ENCODE measurements at places on chromosomes 7 and 10.

DNA sequence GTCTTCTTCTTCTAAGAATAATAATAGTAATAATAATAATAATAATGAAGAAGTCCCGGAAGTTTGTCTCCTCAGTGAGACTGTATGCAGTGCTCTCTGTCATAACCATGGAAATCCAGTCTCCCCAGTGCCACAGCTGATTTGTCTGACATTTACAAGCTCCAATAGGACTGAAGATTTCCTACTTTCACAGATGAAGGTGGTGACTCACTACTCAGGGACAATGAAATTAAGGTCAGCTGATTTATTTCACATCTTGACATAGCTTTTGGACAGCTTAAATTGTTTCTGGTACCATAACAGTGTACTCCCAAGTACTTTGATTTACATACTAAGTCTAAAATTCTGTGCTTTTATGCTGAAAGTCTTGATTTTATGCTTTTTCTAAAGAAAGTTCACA is 6.9 kb downstream of the CELF2 start:
- DNase-seq: no peak

GRCh38 chr10:95508730-95509129 is 52.4 kb downstream of the SORBS1 start:
- DNase-seq: no peak

GRCh38 chr7:18638594-18639452 is 143.3 kb downstream of the HDAC9 start:
- DNase-seq: no peak

- DNase-seq: no peak
Measured at GRCh38 chr7:85186083-85186520, 754 bp downstream of the SEMA3D start.

- DNase-seq: no peak
Measured at GRCh38 chr7:134832367-134832766, 52.9 kb downstream of the CALD1 start.

DNA sequence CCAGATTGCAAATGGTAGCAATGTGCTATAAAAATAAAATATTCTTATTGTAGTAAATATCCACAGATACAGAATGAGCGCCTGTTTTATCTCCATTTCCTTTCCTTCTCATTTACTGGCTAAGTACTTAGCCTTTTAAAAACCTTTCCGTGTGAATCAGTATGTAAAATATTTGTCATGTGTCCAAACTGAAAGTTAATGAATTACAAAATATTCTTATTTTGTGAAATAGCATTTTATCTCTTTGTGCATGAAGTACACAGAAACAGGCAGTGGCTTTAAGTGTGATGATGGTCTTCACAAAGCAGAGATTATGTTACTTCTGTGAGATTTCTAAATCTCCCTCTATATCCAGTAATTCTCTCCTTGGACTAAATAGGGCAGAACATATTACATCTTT is 56.7 kb upstream of the KIAA1217 start:
- no peak for DNase-seq

GRCh38 chr10:24541239-24541753 is 182.4 kb downstream of the ARHGAP21 start:
- DNase-seq: no peak

GRCh38 chr7:561631-562373 is 42.2 kb upstream of the PDGFA start:
- DNase-seq: no peak

GRCh38 chr7:41503438-41503837 is 199.5 kb downstream of the INHBA start:
- DNase-seq: no peak

- no peak for DNase-seq
Measured at GRCh38 chr10:16700331-16700730, 116.9 kb downstream of the RSU1 start.

DNA sequence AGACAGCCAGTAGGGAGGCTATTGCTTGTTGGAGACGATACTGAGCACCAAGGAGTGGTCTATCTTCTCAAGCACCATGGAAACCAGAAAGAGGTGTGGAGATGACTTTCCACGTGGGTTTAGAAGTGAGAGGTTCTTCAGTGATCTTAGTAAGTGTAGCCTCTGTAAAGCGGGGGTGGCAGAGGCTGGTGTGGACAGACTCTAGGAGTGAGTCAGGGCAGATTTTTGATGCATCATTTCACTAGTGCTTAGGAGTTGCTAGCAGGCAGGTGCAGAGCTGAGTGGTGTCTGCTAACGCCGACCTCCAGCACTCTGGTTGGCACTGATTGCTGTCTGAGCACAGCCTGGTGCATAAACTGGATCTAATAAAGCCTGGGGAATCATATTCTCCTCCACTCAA is 78.4 kb upstream of the ADO start:
- DNase-seq: no peak

DNA sequence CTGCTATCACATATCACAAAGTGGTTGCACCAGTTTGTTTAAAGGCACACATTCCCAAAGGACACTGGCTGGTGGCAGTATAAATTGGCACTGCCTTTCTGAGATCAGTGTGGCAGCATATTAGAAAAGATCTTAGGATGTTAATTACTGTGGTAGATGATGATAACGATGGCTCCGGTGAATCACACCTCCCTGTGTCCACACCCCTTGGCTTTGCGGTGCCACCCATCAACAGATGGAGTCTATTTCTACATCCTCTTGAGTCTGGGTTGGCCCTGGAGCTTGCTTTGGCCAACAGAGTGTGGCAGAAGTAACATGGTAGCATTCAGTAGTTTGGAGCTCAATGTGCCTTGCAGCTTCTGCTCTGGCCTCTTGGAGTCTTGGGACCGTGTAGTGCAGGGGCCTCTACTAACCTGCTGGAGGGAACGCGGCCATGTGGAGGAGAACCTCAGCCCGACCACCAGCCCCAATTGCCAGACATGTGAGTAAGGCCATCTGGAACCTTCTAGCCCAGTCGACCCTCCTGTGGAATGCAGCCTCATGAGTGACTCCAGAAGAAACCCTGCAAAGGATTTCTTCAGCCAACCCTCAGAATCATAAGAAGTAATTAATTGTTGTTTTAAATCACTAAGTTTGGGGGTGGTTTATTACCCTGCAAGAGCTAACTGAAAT is 27.2 kb upstream of the PLEKHA1 start:
- no peak for DNase-seq

GRCh38 chr7:134290286-134290685 is 26.4 kb downstream of the SLC35B4 start:
- DNase-seq: no peak

DNA sequence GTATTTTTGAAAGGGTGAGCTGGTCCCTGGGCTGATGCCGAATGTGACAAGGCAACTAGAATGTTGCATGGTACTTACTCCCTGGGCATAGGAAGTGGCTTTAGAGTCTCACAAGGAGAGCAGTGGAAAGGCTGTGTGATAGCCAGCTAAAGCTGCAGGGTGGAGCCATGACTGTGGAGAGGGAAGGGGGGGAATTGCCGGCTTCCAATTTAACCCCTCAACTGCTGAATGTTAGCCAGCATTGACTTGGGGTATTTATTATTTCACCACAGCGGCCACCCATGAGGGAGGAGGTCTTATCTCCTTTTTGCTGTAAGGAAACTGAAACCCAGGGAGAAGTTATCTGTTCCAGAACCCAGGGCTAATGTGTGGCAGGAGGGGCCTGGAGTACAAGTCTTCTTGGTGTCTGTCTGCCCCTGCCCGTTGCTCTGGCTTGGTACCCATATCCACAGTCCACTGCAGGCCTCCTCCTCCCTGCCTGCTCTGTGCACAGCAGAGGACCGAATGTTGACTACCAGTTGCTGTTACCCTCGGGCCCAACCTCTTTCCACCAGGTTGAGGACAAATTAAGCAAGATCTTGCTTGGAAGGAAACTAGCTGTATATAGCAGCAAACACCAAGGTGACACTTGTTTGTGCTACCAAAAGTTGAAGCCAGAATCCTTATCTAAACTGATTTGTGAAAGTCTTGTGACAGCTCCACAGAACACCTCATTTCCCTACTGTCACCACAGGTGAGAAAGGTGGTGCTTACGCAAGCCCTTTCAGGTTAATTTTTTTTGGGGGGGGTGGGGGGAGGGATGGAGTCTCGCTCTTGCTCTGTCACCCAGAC is 37.6 kb downstream of the WBP1L start:
- DNase-seq: no peak

DNA sequence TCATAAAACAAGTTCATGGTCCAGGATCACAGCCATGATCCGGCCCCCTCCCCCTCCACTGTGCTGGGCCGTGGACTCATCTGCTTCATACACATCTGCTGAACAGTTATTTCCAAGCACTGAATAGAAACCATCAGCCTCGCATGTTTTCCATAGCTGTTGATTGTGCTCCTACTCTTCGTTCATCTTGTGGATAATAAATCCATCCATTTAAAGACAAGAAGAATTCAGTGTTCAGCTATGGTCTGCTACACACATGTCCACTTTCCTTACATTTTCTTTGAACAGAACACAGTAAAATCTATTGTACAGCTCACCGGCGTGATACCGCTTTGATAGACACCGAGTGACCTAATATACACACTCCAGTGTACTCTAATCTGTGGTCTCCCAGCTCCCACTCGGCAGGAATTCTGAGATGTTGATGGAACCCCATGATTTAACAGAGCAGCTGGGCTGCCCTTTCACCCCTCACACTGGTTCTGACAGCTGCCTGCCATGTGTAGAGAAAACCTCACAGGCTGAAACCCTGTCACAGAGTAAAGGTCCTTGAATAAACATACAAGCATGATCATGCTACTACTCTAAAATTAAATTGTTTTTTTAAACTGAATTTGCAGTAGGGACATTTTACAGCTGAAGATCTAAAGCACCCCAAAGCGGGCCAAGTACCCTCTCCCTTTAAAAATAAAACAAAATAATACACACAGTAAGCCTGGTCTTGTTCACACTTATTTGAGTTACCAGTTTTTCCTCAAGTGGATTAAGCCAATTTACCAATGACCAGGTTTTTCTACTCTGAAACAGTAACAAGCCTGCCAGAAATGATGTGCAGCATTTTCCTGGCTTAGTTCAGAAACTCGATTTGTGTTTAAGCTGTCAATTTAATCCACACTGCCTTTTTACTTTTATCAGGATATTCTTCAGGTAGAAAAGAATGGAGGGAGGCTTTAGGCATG is 95.1 kb upstream of the FZD1 start:
- DNase-seq: no peak

- DNase-seq: no peak
Measured at GRCh38 chr10:60537697-60538096, 148.0 kb upstream of the ANK3 start.

DNA sequence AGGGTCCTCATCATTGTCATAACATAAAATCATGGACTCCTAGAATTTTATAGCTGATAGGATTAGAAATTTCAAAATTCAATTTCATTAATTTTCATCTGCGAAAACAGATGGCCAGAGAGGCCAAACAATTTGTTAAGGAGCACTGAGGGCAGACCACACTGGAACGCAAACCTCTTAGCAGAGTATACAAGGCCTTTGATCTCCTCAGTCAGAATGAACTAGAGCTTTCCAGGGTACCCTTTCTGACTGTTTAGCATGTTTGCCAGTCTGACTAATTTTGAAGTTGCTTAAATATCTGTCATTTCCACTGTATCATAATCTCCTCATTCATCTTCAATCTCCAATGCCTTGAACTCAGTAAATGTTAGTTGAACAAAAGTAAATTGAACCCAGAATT is 41.9 kb upstream of the ATRNL1 start:
- no peak for DNase-seq

DNA sequence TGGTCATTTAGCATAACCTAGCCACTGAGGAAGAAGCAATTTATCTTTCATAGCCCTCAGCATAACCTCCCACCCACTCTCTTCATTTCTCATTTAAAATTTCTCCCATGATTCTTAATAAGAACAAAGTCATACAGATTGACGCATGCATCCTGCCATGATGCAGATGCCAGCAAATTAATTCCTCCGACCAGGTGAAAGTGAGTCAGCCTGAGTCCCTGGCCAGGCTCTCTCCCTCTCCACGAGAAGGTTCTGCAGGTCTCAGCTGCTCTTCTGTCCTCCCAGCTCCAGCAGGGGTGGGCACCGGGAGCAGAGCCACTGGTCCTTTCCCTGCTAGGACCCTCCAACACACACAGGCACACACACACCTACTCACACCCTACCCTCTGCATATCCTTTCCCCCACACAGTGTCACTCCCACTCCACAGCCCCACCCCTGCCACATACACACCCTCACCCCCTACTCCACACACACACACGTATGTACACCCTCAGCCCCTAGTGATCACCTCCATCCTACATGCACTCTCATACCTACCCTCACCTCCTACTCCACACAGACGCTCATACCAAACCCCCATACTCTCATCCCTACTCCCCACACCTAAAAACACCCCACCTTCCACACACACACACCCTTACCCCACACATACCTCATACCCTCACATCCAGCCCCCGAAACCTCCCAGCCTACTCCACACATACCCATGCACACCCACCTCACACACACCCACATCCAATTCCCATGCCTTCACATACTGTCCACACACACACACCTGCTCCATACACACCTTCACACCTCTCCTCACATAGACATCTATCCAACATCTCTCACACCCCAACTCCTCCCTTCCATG is 78.0 kb downstream of the FAM13C start:
- no peak for DNase-seq

GRCh38 chr10:74932648-74933047 is 106.2 kb downstream of the KAT6B start:
- DNase-seq: no peak

- DNase-seq: no peak
Measured at GRCh38 chr7:73833251-73833919, 2.6 kb downstream of the CLDN4 start.

DNA sequence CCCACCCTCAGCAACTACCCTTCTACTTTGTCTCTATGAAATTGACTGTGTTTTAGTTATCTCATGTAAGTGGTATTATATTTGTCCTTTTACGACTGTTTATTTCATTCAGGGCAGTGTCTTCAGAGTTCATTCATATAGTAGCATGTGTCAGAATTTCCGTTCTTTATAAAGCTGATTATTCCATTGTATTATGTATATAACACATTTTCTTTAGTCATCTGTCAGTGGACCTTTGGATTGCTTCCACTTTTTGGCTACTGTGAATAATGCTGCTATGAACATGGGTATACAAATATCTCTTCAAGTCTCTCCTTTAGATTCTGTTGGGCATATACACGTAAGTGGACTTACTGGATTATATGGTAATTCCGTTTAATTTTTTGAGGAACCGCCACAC is 14.5 kb downstream of the SLF2 start:
- DNase-seq: no peak

DNA sequence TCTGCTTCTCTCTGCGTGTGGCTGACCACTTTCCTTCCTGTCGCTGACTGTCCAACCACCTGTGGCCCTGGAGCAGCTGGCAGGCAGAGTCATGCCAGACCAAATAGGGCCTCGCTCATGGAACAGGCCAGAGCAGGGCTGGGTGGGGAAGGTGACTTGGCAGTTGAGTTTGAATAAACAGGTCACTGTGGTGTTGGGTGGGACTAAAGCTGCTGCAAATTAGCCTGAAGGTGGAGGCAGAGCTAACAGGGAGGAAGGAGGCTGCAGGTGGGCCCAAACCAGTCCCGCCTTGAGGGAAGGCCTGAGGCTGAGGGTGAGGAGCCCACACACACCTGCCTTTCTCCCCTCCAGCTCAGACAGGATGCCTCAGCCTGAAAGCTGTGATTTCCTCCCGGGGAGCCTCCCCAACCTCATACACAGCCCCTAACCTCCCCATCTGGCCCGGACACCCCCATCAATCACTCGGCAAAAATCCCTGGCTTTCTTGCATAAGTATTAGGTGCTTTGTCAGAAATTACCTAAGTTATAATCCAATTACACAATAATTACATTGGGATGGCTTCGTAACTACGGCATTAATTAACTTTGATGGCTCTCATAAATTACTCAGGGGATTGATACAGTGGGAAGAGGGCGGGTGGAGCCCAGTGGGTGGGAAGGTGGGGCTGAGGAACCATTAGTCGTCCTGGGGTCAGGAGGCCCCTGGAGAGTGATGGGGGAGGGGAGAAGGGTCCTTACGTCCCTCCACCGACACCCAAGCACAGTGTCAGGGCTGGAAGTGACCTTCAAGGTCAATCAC is 97.7 kb upstream of the PCBD1 start:
- DNase-seq: no peak

Measured in 8988T (cell line).